Body of pancreas (tissue), 4 donors: ENCODE measurements at places on chromosomes 12 and 14.

DNA sequence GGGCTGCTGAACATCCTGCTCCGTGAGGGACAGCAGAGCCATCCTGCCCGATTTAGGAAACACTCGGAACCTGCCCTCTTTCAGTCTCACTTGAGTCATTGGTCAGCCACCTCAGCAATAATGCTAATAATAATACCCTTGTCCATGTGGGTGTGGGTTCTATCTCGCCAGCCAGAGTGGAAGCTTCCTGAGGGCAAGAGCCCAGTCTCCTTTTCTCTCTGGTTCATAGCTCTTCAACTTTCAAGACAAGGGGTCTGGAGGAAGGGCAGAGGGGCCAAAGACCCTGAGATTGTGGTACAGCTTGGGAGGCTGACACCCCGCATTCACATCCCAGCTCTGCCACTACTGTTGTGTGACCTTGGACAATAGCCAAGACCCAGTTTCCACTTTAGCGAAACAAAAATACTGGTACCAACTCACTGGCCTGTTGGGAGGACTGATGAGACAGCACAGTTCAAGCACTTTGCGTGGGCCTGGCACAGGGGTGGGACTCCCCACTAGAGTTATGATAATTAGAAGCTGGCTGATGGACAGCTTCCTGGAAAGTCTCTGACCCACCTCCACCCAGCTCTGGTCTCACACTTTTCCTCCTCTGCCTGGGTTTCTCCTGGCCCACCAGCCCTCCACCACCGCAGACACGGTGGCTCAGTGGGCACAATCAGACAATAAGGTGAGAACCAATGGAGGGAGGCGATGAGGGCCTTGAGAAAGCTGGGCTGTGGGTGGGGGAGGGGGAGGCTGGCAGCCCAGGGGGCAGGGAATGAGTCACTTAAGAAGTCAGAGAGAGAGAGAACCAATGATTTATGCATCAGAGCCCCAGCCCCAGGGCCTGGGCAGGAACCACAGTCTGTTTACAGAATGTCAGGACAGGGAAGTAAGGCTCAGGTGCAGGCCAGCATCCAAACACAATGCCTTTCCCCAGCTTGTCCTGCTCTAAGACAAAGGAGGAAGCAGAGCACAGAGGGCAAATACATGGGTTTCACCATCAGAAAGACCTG lies 9.6 kb downstream of the FAIM2 start:
- peak; percentile 60 for DNase-seq

GRCh38 chr12:31752450-31752849 lies 23.6 kb upstream of the AMN1 start:
- no peak for DNase-seq

DNA sequence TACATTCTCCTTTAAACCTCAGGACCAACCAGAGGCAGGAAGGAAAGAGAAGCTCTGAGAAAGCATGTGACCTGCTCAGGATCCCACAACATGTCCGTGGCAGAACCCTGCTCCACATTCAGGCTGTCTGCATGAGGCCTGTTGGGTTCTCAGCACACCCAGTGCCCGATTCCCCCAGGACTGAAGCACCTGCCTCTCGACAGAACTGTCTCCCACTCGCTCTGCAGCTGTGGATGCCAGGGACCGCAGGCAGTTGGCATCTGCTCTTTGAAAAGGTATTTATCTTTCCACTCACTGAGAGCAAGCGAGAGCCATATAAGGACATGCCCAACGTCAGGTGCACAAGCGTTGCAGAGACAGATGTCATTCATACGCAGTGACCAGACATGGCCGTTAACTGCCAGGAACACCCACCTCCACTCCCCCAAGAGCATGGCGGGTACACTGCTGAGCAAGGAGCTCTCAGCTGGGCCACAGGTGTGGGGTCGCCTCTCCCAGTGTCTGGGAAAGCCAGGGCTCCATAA lies 18.9 kb downstream of the PITPNM2 start:
- peak; percentile 20 for DNase-seq

GRCh38 chr12:67039995-67040860 lies 228.9 kb upstream of the CAND1 start:
- no peak for DNase-seq

- DNase-seq, result no peak
Measured at GRCh38 chr12:52813885-52814709, at the start of gene KRT4. Gene KRT4, minus strand, starts transcription at chr12:52814116. Its CDS starts 58 bp downstream, at chr12:52814058.

GRCh38 chr12:20985399-20985798 lies 145.6 kb upstream of the SLCO1B1 start:
- no peak for DNase-seq

GRCh38 chr14:61479746-61480502 lies 158.5 kb downstream of the PRKCH start:
- DNase-seq, result no peak

GRCh38 chr14:77044783-77045237 lies 16.3 kb upstream of the IRF2BPL start:
- DNase-seq, result no peak

- peak; percentile 44 for DNase-seq
Measured at GRCh38 chr14:74619672-74620131, 7.7 kb upstream of the LTBP2 start.

GRCh38 chr14:35252451-35252868 lies 39.7 kb upstream of the PSMA6 start:
- no peak for DNase-seq

DNA sequence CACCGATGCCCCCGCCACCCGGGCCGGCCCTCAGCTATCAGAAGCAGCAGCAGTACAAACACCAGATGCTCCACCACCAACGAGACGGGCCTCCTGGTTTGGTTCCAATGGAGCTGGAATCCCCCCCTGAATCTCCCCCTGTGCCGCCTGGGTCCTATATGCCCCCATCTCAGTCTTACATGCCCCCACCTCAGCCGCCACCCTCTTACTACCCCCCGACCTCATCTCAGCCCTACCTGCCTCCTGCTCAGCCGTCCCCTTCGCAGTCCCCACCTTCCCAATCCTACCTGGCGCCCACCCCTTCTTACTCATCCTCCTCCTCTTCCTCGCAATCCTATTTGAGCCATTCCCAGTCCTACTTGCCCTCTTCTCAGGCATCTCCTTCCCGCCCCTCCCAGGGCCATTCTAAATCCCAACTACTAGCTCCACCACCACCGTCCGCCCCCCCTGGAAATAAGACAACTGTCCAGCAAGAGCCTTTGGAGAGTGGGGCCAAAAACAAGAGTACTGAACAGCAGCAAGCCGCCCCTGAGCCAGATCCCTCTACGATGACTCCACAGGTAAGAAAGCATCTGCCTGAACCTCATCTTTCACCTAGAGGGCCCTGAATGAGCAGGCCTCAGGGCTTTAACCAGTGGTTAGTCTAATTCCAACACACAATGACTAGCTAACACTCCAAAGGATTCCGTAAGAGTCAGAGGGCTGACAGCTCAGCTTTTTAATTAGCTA lies 851 bp downstream of the YLPM1 start:
- DNase-seq, result peak; percentile 8

DNA sequence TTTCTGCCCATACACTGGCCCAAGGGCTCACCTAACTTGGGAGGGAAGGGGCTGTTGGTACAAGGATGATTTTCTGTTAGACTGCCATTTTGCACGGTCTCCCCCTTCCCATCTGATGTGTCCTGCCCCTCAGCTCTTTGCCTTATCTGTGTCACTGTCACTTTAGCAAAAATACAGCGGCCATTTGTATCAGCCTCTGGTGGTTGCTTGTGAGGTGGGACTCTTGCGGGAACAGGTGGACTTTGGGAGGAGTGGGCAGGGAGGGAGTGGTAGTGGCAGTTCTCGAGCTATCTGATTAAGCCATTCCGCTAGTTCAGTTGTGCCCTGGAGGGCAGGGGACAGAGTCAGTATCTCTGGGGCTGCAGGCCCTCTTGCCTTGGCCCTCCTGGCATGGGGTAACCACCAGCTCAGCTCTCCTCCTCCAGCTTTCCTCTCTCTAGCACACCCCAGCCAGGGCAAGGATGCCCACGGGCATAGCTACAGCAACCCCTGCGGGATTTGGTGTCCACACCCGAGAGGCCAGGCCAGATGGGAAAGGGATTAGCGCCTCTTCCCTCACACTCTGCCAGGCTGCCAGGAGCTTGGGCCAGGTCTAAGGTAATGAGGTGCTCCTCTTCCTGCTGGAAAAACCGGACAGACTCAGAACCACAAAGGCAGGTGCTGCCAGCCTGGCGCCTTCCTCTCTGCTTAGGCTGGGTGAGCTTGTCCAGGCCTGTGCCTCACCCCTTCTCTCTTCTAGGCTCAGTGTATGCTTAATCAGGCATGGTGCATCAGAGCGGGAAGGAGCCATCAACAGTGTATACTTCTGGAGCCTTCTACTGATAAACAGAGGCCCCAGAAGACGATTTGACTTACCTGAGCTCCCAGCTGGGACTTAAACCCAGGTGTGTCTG lies 8.7 kb downstream of the SLC48A1 start:
- no peak for DNase-seq

DNA sequence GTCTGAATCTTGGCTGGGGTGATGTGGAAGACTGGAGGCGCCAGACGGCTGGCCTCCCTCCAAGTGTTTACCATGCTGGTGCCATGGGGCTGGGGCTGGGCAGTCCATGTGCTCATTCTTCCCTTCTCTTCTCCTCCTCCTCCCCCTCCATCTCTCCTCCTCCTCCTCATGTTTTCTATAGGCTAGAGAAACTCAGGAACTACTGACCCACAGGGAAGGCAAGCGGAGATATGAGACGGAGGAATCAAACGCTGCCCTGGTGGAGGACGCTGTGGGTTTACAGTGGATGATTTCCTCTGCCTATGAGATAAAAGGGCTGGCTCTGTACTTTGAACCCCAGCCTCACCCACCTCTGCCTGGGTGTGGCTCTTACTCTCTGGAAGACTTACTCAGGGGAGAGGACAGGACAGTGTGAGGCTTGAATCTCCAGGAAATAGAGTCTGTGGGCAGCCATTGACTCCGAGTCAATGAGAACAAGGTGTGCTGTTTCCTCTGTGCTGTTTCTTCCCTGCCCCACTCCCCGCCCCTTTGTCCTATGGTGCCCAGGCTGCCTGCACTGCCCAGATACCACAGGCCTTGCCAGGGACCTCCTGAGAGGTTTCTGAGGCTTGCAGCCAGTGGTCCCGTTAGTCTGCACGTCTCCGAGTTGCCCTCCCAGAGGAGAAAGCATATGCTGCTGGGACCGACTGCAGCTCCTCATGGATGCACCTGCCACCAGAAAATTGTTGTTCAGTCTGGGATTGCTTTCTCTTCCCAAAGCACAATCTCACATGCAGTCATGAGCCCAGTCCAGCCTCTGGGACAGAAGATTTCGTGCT lies 132.6 kb upstream of the ARHGAP5 start:
- no peak for DNase-seq

- DNase-seq, result no peak
Measured at GRCh38 chr12:131732996-131733615, 22.2 kb downstream of the SFSWAP start.

DNA sequence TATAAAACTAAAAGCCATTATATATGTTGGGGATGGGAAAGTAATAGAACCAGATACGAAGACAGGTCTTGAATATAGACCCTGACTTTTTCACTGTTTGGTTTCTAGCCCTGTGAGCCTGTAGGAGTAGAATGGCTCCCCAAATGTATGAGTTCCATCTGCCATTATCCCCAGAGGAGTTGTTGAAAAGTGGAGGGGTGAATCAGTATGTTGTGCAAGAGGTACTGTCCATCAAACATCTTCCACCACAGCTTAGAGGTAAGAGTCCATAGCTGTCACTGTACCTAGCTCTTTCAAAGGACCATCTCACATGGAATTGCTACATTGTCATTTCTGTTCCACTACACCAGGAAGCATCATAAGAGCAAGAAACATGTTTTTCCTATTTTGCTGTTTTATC lies 1.1 kb downstream of the NCAPD2 start:
- DNase-seq, result no peak
